ENCODE measurements at places on chromosomes 1 and 21.

GRCh38 chr21:36320421-36321324 is 676 bp downstream of the MORC3 start:
- DNase-seq = peak; percentile 79

DNA sequence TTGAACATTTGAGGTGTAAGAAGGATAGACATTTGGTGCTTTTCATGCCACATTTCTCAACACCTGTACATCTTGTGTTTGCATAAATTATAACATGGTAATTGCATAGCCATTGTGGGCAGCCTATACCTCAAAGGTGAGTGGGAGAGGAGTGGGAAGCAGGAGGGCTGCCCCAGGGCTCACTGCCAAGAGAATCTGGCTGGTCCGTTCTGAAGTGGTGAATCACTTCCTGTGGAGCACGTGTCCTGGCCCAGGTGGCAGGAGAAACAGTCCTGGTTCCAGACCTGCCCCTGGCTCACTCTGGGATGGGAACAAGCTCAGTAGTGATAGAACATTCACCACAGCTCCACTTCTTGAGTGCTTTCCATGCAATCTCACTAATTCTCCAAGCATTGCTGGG is 11.6 kb upstream of the OLFML2B start:
- peak; percentile 29 for DNase-seq

DNA sequence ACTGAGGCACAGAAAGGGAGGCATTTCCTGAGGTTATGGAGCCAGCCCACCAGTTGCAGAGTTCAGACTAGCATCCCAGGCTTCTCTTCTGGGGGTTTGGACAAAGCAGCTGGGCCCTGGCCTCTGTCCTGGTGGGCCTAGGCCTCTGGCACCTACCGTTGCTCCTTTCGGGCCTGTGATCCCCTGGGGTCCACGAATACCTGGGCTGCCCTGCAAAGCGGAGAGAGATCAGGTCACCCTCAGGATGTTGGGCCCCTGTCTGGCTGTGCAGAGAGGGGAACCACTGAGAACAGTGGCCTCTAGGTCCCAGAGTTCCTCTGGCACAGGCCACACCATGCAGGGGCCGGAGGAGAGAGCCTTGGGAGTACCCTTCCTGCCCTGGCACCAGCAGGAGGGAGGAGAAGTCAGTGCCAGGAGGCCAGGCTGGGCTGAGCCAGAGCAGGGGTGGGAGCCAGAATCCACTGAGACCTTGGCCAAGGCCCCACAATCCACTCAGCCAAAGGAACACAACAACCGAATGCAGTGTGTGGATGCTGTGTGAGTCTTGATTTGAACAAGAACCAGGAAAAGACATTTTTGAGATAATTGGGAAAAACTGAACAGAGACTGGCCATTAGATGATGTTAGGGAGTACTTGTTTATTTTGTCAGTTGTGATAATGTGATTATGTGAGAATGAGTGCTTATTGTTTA is 8.9 kb downstream of the COL9A2 start:
- DNase-seq = no peak

GRCh38 chr21:37758982-37759381 is 157.3 kb downstream of the KCNJ6 start:
- DNase-seq = peak; percentile 12

GRCh38 chr21:30689822-30690221 is 28.8 kb downstream of the KRTAP21-3 start:
- DNase-seq = no peak

Measured in activated CD4-positive, alpha-beta memory T cell treated with anti-CD3 and anti-CD28 coated beads for 36 hours (primary cell).